ENCODE measurements at places on chromosomes 2 and 18.

- no peak for DNase-seq
Observed at GRCh38 chr2:95058466-95058988, 33.0 kb downstream of the MAL start.

DNA sequence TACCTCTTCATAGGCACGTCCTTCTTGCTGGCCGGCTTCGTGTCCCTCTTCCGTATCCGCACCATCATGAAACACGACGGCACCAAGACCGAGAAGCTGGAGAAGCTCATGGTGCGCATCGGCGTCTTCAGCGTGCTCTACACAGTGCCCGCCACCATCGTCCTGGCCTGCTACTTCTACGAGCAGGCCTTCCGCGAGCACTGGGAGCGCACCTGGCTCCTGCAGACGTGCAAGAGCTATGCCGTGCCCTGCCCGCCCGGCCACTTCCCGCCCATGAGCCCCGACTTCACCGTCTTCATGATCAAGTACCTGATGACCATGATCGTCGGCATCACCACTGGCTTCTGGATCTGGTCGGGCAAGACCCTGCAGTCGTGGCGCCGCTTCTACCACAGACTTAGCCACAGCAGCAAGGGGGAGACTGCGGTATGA lies 2.3 kb downstream of the FZD7 start:
- no peak for DNase-seq

DNA sequence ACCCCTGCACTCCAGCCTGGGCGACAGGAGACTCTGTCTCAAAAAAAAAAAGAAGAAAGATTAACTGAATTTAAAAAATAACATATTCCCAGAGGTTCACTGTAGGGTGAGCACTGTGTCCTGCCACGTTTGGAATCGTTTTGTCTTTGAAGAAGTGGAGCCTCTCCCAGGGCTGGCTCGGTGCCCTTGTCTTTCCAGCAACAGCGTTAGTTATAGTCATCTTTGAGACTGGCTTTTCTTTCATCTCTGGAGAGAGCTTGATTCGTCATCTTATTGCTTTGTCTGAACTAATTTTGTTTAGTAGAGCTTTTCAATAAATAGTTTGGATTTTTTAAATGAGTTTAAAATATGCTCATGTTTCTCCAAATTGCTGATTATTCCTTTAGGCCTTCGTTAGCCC lies 50.5 kb downstream of the IMPA2 start:
- DNase-seq: no peak

GRCh38 chr2:71457923-71458322 lies 4.6 kb downstream of the DYSF start:
- no peak for DNase-seq

- DNase-seq: no peak
Observed at GRCh38 chr2:108194409-108195132, 45.2 kb upstream of the SULT1C3 start.

DNA sequence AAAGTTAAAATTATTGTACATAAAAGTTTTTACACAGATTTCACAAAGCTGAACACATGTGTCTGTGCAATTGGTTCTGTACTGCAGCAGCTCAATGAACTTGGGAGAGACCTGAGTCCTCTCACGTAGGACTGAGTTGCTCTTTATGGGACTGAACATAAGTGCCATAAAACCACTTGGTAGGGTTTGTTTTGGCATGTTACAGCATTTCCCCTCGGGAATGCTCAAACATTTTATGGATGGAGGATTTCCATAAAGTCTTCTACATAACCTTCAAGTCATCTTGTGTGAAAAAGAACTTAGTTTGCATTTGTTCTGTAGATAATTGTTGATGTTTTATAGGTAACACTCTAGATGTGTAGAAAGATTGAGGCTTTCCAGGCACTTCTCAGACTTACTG lies 15.9 kb downstream of the LYPD6 start:
- DNase-seq: no peak

- DNase-seq: no peak
Observed at GRCh38 chr18:23333827-23334226, 119.3 kb upstream of the RIOK3 start.

- DNase-seq: no peak
Observed at GRCh38 chr18:40832362-40832761, 1122.7 kb upstream of the PIK3C3 start.

DNA sequence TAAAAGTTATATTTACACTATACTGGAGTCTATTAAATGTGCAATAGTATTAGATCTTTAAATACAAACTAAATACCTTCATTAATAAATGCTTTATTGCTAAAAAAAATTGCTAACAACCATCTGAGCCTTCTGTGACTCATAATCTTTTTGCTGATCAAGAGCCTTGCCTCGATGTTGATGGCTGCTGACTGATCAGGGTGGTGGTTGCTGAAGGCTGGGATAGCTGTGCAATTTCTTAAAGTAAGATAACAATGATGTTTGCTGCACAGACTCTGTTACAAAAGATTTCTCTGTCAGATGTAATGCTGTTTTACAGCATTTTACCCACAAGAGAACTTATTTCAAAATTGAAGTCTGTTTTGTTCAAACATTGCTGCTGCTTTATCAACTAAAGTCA lies 421.4 kb upstream of the CYRIA start:
- DNase-seq: no peak

Measured in COLO829 (cell line).